Metanephros (tissue), 2 donors: ENCODE measurements at places on chromosomes 1 and 21. TPM values are rescaled to one million over a fixed set of nuclear protein-coding genes. Genes with fewer than 3 reads are reported as not detected.

The LHX8 gene
- total RNA-seq, result not detected

The CLEC20A gene
- total RNA-seq, result 1.8 TPM

The ANXA9 gene
- 8.5 TPM for total RNA-seq

The SELENBP1 gene
- total RNA-seq, result 60.4 TPM

The DARS2 gene
- 18.0 TPM for total RNA-seq

The MAN1C1 gene
- total RNA-seq, result 17.2 TPM

The LAMB3 gene
- 2.3 TPM for total RNA-seq

The ASPM gene
- total RNA-seq, result 12.7 TPM

The RAP1GAP gene
- total RNA-seq, result 20.5 TPM

The PTPN7 gene
- 3.0 TPM for total RNA-seq

The DENND2D gene
- total RNA-seq, result 17.2 TPM

The OR2L8 gene
- not detected for total RNA-seq

The IFNAR1 gene
- 29.8 TPM for total RNA-seq

The ESPN gene
- 9.3 TPM for total RNA-seq

The PGLYRP3 gene
- total RNA-seq, result not detected

The NPHS2 gene
- 46.4 TPM for total RNA-seq

The CHRM3 gene
- 20.2 TPM for total RNA-seq

The NTNG1 gene
- total RNA-seq, result 14.3 TPM

The BLZF1 gene
- 16.7 TPM for total RNA-seq

The WNT9A gene
- total RNA-seq, result 2.0 TPM

The CHI3L2 gene
- 0.70 TPM for total RNA-seq

The MAP3K6 gene
- total RNA-seq, result 12.1 TPM

The GJA8 gene
- total RNA-seq, result 0.64 TPM

The NDUFS5 gene
- 214 TPM for total RNA-seq

The ENTREP3 gene
- total RNA-seq, result 12.8 TPM

The MYOG gene
- total RNA-seq, result 32.3 TPM

The PDE9A gene
- 30.1 TPM for total RNA-seq

The CFH gene
- 52.7 TPM for total RNA-seq

The ILDR2 gene
- 10.2 TPM for total RNA-seq

The CLCA1 gene
- total RNA-seq, result not detected

The PBX1 gene
- total RNA-seq, result 160 TPM

The LCA5L gene
- total RNA-seq, result 2.0 TPM

The KIF21B gene
- 3.2 TPM for total RNA-seq

The ADGRL2 gene
- 191 TPM for total RNA-seq

The TAF13 gene
- 23.8 TPM for total RNA-seq

The CELA3B gene
- total RNA-seq, result not detected

The TRAF3IP3 gene
- total RNA-seq, result 4.3 TPM

The RPE65 gene
- total RNA-seq, result not detected

The CDC20 gene
- 24.5 TPM for total RNA-seq

The PAQR6 gene
- total RNA-seq, result 1.9 TPM

The PPFIA4 gene
- total RNA-seq, result 14.0 TPM

The SPRR5 gene
- not detected for total RNA-seq

The IGSF9 gene
- total RNA-seq, result 5.8 TPM

The CD1E gene
- 0.82 TPM for total RNA-seq

The EXOSC10 gene
- 58.0 TPM for total RNA-seq

The NBPF6 gene
- total RNA-seq, result not detected

The OR14K1 gene
- total RNA-seq, result not detected

The SH3BGR gene
- 9.8 TPM for total RNA-seq

The HSD11B1 gene
- total RNA-seq, result 0.12 TPM

The ASCL5 gene
- not detected for total RNA-seq

The PARP1 gene
- 100 TPM for total RNA-seq

The PLA2G5 gene
- total RNA-seq, result not detected

The BSND gene
- 3.7 TPM for total RNA-seq

The WNT3A gene
- 0.06 TPM for total RNA-seq

The EPHA10 gene
- 0.12 TPM for total RNA-seq

The AQP10 gene
- 0.12 TPM for total RNA-seq

The LCK gene
- 8.5 TPM for total RNA-seq
